ENCODE measurements at places on chromosomes 6 and 20.
A peak's percentile ranks its signal among the peaks of the same experiment; 100 is the strongest.

DNA sequence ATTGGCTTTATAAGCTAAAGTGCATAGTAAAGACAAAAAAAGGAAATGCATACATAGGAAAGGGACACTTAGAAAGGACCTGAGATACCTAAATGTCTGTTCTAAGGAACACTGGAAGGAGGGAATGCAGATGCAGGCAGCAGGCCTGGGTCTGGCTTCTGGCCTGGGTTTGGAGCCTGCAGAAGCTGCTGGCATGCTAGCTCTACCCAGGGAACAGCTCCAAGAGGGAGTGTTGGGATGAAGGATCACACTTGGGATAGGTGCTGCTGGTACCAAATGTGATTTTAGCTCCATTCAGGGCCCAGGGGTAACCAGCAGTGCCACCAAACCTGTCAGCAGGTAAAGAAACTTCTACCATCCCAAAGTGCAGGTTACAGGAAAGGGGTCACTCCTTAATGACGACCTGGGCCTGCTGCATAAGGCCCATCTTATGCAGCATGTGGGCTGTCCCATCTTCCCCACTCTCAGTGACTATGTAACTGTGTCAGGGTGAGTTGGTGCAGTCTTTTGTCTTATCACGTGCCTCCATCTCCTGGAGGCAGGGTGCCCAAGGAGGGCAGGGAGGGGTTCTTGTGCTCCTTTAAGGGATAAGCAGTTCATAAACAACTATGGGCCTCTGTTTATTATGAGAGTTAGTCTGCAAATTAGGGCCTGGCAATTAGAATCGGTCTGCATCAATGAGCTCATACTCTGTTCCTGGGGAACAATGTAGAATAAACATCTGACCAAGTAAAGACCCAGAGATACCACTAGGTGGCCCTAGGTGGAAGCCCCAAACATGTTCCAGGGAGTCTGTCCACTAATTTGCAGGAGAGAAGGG lies 26.9 kb downstream of the DDX27 start:
- DNase-seq, result no peak

DNA sequence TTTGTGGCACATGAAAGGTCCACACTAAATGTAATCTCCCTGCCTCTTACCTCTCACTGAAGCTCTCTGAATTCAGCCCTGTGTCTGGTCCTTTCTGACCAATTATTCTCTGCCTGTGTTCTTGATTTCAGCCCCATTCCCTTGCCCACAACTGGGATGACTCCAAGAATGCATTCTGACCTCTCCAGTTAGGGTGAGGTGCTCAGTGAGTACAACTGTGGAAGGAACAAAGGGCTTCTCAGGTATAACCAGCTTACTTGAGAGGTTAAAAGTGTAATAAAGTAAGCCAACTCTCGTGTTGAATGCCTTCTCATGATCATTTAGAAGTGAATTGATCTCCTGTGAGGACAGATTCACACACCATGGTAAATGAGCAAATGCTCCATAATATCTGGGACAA lies 88.1 kb downstream of the GCLC start:
- no peak for DNase-seq

DNA sequence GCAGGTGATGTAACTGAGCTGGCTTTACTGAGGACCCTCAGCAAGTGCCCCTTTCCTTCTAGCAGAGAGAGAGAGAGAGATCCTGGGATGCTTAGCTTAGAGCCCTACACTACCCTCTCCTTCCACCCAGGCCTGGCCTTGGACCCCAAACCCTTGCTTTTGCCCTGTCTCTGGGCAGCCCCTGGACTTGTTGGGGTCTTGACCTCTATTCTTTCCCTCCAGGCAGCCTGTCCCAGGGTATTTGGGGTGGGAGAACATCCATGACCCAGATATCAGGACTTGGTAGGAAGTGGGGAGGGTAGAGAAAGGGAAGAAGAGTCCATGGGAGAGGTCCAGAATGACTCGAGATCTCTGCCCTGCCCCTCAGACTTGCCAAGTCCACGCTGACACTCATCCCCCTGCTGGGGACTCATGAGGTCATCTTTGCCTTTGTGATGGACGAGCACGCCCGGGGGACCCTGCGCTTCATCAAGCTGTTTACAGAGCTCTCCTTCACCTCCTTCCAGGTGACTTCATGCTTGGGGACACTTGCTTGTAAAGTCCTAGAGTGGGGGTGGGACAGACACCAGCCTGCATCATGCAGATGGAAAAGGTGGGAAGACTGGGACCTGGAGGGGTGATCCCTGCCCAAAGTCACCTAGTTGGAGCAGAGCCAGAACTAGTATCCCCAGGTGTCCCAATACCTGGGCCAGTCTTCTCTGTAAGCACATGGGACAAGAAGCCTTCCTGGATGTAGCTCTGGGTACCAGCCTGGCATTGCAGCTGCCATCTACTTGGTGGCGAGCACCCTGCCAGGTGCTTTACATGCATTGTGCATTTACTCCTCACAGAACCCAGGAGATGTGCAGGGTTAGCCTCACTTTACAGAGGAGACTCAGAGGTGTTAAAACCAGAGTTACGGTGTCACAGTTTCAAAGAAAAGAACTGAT lies 30.9 kb downstream of the GLP1R start:
- DNase-seq, result no peak

DNA sequence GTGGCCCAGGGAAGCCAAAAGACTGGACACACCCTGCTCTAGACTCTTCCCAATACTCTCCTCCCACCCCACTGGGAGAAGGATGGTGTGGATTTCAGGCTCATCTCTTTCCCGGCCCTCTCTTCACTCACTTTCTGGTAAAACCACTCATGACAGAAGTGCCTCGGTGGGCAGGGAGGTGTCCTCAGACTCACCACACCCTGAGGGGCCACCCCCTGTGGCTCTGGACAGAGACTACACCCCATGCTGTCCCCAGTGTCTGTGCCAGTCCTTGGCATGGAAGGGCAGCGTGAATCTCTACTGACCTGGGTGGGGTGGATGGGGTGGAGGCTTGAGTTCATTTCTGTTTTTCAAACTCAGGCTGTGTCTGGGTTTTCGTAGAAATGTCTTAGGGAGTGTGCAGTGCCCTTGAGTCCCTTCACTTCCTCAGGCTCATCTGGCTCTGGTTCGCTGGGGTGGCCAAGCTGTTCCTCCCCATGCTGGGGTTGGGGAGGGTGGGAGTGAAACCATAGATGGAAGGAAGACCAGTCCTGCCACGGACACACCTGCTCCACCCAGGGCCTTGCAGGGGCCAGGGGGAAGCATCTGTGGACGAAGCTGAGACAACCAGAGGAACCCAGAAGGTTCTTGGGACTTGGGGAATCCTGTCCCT lies 59.1 kb downstream of the EZR start:
- DNase-seq, result no peak

DNA sequence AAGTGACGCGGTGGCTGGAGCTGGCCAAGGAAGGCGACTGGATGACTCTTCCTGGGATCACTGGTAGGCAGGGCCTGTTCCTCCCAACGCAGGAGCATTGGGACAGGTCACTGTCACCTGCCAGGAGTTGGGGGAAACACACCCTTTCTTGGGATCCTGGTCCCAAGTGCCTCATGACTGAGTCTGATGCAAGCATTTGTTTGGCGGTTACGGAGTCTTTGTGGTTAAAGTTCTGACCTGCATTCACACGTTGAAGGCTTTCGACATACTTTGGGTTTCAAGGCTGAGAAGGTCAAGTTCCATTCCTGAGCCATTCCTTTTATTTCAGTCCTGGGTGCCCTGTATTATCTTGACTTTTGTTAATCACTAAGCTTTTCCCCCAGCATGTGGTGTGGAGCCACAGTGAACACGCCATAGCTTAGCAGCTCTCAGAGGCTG lies 6.0 kb downstream of the PNLDC1 start:
- DNase-seq, result no peak

DNA sequence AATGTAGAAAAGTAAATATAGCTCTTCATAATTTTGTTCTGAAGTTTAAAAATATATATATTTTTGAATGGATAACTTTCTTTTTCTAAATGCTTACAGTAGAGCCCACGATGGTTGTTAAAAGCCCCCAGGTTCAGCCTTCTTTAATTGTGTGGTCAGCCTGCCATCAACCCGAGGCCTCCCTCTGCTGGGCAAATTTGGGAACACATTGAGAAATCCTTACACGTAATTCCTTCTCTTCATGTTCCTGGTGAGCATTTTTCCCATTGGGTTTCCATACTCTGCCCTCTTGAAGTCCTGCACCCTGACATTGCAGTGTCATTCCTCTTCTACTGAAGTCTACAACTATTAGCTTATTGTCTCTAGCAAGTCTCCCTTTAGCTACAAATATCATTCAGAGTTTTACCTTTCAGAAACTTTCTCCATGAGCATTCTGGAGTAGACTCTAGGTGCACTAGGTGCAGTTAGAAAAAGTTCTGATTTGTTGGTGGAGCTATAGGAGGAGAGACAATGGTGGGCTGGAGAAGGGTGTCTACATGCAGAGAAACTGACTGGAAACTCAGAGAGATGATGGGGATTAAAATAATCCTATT lies 40.6 kb downstream of the TRIM38 start:
- no peak for DNase-seq

GRCh38 chr6:127291495-127291894 lies 24.8 kb downstream of the RNF146 start:
- no peak for DNase-seq

DNA sequence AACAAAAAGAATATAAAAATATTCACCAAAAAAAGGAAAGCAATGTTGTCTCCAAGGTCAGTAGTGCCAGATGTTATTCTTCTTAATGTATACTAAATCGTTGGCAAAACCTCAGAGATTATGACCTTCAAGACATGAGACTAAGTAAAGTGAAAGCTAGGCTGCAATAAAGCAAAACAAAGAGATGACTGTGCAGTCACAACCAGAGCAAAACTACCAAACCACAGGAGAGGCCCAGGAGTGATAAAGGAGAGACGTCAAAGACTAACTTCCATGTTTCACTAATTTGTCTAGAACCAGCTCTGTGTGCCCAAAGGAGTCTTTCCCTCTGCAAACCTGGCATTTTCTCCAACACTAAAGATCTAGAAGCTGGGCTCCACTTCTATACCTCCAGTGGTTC lies 155.9 kb upstream of the POU3F2 start:
- no peak for DNase-seq

DNA sequence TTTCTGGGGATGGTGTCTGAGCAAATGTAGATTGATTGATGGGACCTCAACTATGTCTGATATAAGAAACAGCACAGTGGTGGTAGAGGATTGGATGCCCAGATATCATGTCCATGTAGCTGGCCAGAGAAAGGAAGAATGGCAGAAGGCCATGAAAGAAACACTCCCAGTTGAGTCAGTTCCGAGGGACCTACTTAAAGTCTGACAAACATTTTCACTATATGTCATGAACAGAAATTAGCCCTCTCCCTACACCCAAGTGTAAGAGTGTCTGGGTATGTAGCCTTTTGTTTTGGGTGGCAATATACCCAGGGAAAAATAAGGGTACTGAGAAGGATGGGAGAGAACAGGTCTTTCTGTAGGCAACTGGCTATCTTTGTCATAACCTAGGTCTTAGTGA lies 434.2 kb downstream of the BCKDHB start:
- DNase-seq, result no peak

GRCh38 chr6:33171016-33171879 lies 21.0 kb downstream of the COL11A2 start:
- DNase-seq, result no peak

DNA sequence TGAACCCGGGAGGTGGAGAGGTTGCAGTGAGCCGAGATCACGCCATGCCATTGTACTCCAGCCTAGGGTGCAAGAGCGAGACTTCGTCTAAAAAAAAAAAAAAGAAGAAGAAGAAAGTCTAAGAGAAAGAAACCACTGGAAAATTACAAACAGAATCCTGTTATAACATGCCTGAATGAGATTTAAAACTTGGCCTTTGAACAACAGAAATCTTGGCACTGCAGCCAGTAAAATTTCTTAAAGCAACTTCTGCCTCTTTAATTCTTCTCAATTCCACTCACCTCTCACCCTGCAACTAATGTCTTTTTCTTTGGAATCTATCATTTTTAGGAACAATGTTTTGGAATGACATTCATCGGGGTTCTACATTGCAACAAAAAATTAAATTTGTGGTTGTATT lies 26.3 kb downstream of the PM20D2 start:
- no peak for DNase-seq

DNA sequence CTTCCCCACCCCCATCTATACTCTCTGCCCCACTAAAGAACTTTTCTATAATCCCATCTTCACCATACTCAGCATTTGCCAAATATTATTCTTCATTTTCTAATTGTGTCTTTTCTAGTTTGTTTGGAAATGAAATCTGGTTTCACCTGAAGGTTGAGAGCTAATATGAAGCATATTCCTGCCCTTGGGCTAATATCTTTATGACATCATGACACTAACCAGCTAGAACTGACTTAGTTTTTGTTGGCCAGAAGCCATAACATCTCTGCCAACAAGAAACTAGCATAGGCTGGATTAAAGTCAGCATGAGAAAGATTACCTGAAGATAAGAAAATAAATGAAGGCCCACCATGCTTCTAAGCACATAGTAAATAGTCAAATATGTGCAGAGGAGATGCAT lies 16.7 kb downstream of the UNC5CL start:
- no peak for DNase-seq

DNA sequence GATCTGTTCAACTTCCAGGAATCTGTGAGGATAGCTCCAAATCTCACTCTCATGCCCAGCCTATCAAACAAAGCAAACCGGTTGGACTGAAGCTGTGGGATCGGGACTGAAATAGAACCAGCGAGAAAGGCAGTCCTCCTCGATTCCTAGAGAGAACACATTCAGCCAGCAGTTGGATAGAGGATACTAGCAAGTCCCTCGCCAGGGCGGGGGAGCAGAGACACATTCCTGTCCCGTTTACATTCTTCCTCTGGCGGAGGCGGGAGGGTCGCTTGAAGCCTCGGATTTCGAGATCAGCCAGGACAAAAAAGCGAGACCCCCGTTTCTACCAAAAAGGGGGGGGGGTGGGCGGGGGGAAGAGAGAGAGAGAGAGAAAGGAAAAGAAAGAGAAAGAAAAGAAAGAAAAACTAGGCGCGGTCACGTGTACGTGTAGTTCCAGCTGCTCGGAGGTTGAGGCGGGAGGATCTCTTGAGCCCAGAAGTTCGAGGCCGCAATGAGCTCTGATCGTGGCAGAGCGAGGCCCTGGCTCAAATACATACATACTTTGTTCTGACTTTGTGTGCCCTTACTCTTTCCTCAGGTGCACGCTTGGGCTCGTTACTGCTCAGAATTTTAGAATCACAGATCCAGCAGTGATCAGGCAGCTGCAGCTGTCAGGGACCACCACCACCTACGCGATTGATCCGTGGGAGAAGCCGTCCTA lies 19.5 kb downstream of the ZNF311 start:
- peak; percentile 72 for DNase-seq

GRCh38 chr20:60331688-60332300 lies 373.6 kb downstream of the CDH26 start:
- no peak for DNase-seq
